NCI-H1105 treated with DMSO at 0.1 percent for 48 hours (cell line): ENCODE measurements at places on chromosomes 6 and 20.
A peak's percentile ranks its signal among the peaks of the same experiment; 100 is the strongest.

DNA sequence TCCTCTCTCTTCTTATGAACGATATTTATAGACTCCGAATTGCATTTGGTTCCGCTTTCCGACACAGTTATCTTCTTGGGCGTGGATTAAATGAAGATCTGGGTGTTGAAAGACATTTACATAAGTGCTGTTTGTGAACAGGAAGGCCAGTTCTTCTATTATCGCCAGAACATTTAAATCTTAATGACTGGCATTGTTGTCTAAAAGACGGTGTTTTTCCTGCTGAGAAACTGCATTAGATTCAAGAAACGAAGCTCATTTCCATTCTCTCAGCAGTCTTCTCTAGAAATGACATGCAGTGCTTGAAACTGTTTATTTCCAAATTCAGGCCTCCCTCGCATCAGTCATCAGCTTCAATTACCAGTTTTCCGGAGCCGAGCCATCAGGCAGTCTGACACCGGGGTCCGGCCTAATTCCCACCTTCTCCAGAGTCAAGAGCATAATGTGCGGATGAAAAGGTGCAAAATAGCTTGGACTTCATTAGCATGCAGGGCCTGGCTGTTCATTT, 16.0 kb downstream of the LINC00237 start:
- DNase-seq, result peak; percentile 57

DNA sequence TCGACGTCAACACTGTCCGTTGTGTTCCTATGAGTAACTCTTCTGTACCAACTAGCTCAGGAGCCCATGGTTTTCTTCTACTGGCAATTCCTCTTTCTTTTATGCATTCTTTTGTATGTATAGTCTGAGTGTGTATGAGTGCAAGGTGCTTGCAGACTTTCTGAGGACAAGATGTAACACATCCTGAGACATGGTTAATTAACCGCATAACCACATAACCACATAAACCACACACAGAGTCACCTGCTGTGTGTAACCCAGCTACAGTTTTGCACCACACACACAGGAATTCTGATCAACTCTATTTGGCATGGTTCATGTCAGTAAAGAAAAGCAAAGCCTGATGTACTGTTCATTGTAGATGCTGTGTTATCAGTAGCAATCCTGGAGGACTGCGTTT, 98.6 kb downstream of the DACT2 start:
- DNase-seq, result peak; percentile 9

GRCh38 chr20:16541878-16542277, 31.4 kb downstream of the KIF16B start:
- DNase-seq, result no peak

GRCh38 chr6:154593122-154593521, 82.6 kb upstream of the CNKSR3 start:
- DNase-seq, result peak; percentile 18

GRCh38 chr6:132446855-132447241, 45.6 kb upstream of the MOXD1 start:
- no peak for DNase-seq

- DNase-seq, result no peak
Measured at GRCh38 chr6:53892707-53893106, 97.9 kb downstream of the LRRC1 start.

DNA sequence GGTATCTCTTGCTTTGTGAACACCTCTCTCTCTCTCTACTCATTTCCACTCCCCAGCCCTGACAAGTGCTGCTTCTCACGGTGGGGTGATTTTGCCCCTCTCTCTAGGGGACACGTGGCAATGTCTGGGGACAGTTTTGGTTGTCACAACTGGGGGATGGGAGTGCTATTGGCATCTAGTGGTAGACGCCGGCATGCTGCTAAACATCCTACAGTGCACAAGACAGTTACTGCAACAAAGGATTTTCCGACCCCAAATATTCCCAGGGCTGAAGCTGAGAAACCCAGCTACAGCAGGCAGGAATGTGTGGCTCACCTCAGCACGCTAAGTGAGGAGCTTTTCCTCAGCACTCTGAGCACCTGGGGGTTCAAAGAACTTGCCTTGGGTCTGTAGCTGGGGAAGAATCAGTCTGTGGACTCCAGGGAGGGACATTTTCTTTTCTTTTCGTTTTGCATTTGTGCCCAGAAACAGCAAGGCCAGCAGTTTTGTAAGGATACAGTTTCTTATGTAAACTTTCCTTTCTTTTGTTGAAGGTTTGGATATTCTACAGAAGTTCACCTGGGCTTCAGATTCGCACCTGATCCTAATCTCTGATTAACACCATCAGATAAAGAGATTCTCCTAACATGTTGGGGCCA, 246.9 kb upstream of the ZFP64 start:
- no peak for DNase-seq

- DNase-seq, result no peak
Measured at GRCh38 chr20:47258745-47259695, 97.5 kb downstream of the ZMYND8 start.

GRCh38 chr6:90654806-90655205, 67.9 kb upstream of the MAP3K7 start:
- DNase-seq, result no peak

- peak; percentile 17 for DNase-seq
Measured at GRCh38 chr6:139370283-139370998, 4.0 kb downstream of the CITED2 start.

DNA sequence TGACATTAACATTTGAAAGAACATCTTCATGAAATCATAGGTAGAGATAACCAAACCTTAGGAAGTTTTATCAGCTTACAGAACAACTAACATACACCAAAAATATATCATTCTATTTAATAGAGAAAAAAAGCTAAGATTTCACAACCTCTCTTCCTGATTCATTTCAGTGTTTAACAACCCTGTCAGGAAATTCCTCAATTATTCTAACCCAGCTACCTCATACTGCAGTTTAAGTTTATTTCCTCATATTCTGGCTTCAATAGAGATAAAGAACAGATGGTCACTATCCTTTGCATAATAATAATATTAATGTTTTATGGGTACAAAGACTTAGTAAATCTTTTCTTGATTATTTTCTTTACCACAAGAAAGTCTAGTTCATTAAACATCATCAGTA, 112.9 kb upstream of the HSF2 start:
- no peak for DNase-seq
